ENCODE measurements at places on chromosomes 5 and 9.

DNA sequence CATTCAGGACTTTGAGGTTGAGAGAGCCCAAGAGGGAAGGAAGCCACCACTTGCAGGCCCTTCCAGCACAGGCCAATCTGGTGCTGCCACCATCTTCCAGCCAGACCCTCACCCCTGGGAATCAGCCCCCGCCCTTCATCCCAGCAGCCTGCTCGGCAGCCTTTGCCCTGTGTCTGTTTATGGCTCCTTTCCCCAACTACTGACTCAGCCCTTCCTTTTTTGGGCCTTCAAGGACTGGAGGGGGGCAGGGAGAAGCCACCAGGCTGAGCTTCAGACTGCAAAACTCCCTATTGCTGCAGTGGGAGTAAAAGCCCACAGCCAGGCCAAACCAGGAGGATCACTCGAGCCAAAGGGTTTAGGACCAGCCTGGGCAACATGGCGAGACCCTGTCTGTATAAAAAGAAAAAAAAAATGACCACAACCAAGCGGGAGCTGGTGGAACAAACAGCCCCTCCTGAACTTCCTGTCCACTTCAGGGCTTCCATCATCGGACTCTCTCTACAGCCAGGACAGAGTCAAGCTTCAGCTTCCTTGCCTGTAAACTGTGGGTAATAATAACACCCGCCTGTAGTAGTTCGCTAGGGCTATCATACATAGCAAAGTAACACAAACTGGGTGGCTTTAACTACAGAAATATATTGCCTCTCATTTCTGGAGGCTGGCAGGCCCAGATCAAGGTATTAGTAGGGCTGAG is 85.9 kb upstream of the IL17B start:
- no peak for DNase-seq

DNA sequence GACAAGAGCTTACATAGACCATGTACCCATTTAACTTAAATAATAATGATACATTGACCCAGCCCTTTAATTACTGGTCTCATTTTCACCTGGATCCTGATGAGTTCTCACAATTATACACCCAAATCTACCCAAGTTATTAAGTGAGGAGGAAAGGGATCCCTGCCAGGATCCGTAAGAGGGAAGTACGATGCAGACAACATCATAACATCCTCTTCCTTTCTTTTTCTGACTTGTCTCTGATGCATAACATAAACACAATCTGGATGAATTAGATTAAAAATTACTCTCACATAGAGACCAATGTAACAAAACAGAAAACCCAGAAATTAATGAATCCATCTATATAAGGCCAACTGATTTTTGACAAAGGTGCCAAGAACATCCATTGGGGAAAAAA is 17.0 kb downstream of the MARCHF3 start:
- DNase-seq = no peak

DNA sequence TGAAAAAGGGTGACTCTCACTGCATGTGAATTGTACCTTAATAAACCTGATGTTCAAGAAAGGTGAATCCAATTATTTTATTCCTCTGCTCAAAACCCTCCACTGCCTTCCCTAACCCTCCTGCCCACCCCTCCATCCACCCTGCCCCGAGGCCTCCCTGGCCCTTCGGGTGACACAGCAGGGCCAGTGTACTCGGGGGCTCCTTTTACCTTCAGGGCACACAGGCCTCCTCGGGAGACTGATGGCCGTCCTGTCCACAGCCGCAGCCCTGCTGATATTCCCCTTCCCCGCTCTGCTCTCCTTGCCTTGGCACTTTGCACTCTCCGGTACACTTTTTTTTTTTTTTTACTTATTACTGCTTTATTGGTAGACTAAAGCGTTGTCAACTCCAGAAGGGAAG is 234.0 kb downstream of the CACNA1B start:
- no peak for DNase-seq

DNA sequence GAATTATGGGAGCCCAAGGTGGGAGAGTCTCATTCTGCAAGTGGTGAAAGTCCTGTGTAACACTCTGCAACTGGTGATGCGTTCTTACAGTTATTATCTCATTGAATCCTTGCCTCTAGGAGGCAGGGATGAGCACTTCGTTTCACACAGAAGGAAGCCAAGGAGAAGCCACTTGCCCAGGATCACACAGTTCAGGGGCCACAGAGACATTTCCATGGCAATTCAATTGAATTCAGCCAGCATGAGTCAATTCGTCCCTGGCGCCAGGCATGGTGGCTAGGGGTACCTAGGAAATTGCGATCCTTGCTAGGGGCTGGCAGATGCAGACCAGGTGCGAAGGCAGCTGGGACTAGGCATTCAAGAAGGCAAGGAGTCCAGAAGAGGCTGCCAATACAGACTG is 26.2 kb downstream of the LHX2 start:
- DNase-seq = no peak

DNA sequence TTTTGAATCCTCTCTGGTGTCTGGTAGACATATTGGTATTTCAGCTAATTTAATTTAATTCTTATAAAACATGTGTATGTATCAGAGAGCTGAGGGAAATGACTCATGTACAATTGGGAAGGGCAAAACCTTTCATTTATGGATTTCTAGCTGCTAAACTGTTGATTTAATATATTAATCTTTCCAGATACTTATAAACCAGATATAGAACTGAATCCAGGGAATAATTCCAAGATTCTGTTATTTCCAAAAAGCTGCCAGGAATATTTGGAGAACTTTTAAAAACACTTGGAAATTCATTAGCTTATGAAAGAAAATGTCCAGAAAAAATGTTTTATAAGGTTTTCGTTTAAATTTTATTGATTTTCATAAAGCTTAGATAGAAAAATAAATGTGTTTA is 295.5 kb downstream of the YTHDC2 start:
- DNase-seq = no peak

- no peak for DNase-seq
Observed at GRCh38 chr5:96636594-96636993, 25.6 kb upstream of the CAST start.

GRCh38 chr9:98129451-98129881 is 10.4 kb upstream of the TRIM14 start:
- DNase-seq = no peak

GRCh38 chr5:42005561-42006153 is 80.6 kb downstream of the FBXO4 start:
- no peak for DNase-seq

- DNase-seq = no peak
Observed at GRCh38 chr5:64688965-64689364, 1.3 kb upstream of the SHISAL2B start.

DNA sequence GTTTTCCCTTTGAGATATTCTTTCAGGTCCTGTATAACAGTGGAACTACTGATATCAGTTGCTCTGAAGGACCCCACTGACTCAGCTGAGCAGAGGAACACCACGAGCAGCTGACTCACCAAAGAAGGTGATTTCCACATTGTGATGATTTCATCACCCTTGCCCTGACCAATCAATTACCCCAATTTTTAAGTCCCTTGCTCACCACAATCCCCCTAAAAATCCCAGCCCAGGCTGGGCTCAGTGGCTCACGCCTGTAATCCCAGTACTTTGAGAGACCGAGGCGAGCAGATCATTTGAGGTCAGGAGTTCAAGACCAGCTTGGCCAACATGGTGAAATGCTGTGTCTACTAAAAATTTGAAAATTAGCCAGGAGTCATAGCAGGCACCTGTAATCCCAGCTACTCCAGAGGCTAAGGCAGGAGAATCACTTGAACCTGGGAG is 125.3 kb upstream of the ABCA1 start:
- DNase-seq = no peak

- DNase-seq = no peak
Observed at GRCh38 chr5:34687269-34688011, 31.3 kb downstream of the RAI14 start.

DNA sequence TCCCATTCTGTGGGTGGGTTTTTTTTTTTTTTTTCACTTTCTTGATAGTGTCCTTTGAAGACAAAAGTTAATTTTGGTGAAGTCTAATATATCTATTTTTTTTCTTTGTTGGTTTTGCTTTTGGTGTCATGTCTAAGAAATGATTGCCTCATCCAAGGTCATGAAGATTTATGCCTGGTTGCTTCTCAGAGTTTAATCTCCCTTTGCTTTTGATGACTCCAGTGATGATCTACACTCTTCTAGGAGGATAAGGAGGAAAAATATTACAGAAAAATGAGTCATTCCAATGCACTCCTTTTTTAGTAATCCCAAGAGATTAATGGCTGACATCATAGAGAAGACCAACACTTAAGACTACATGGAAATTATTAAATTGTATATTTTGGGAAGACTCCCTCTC is 79.7 kb upstream of the ICE1 start:
- DNase-seq = peak; percentile 80

- no peak for DNase-seq
Observed at GRCh38 chr9:69885931-69886330, 65.3 kb downstream of the CFAP95 start.

GRCh38 chr5:157821822-157822622 is 36.9 kb downstream of the CLINT1 start:
- DNase-seq = no peak

- DNase-seq = no peak
Observed at GRCh38 chr5:117245130-117245529, 670.5 kb upstream of the SEMA6A start.

DNA sequence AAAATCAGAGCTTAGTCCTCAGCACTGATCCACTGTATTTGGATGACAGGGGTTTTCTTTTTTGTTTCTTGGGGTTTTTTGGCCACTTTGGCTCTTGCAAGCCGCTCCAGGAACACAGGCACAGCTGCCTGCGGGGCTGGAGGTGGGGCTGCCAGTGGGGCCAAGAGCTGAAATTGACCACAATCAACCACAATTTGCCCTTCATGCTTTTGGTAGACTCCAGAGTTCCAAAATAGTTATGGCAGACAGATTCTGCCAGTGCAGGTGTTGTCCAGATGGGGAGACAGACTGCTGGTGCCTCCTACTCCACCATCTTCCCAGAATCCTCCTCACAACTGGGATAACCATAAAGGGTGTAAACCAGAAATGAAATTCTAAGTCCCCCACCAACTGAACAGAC is 36.5 kb downstream of the PLEKHG4B start:
- DNase-seq = no peak

DNA sequence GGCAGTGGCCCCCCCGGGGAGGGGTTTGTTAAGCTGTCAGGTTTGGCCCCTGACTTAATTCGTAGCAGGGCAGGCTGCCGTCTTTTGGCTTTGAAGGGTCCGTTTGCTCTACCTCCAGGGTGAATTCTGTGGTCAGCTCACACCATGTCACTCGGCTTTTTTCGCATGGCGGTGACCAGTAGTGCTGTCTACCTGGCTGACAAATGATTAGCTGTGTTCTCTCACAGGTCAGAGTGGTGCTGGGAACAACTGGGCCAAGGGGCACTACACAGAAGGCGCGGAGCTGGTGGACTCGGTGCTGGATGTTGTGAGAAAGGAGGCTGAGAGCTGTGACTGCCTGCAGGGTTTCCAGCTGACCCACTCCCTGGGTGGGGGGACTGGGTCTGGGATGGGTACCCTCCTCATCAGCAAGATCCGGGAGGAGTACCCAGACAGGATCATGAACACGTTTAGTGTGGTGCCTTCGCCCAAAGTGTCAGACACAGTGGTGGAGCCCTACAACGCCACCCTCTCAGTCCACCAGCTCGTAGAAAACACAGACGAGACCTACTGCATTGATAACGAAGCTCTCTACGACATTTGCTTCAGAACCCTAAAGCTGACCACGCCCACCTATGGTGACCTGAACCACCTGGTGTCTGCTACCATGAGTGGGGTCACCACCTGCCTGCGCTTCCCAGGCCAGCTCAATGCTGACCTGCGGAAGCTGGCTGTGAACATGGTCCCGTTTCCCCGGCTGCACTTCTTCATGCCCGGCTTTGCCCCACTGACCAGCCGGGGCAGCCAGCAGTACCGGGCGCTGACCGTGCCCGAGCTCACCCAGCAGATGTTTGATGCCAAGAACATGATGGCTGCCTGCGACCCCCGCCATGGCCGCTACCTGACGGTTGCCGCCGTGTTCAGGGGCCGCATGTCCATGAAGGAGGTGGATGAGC is 1.4 kb downstream of the TUBB4B start:
- no peak for DNase-seq
